ENCODE measurements at places on chromosomes 13 and 19.

GRCh38 chr13:76992548-76993001, 694 bp downstream of the CLN5 start:
- DNase-seq = no peak

DNA sequence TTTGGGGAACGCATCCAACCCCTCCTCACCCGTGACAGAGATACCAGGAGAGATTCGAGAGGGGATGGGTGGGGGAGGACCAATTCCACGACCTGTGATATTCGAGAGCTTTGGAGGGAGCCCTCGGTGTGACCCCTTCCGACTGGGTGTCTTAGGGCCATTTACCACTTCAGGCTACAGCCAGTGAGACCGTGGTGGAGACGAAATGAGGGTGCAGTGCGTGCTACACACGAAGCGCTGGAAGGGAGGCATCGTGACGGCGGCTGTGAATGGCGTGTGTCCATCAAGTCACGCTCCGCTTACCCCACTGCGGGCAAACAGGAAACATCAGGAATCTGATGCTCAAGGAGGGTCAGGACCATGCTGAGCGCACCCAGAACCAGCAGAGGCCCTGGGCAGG, 10.4 kb downstream of the CTU1 start:
- DNase-seq = no peak

DNA sequence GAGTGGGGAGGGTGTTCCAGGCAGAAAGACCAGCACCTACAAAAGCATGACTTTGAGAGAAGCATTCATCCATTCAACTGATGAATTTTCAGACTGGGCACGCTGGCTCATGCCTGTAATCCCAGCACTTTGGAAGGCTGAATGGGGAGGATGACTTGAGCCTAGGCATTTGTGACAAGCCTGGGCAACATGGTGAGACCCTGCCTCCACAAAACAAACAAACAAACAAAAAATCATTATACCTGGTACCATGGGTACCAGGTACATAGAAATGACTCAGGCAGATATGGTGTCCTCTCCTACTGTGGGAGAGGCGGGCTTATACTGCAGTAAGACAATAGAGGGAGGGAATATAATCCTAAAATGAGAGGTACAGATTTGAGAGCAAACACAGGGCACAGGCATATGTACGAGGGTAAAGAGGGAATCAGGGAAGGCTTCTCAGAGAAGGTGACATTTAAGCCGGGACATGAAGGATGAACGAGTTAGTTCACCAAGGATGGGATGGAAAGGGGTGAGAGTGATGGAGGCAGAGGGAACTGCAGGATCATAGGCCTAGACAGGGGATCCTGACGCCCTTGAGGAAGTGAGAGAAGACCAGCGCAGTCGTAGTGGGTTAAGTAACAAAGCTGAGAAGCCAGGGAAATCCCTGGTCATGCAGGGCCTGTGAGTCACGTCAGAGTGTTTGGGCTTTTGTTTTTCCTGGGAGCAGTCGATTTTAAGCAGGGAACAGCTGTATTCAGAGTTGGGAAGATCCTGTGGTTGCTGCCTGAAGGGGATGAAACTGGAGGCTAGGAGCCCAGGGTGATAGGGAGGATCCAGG, 2.9 kb downstream of the CYP2S1 start:
- no peak for DNase-seq

GRCh38 chr19:30955112-30956104, 393.8 kb downstream of the TSHZ3 start:
- DNase-seq = no peak

DNA sequence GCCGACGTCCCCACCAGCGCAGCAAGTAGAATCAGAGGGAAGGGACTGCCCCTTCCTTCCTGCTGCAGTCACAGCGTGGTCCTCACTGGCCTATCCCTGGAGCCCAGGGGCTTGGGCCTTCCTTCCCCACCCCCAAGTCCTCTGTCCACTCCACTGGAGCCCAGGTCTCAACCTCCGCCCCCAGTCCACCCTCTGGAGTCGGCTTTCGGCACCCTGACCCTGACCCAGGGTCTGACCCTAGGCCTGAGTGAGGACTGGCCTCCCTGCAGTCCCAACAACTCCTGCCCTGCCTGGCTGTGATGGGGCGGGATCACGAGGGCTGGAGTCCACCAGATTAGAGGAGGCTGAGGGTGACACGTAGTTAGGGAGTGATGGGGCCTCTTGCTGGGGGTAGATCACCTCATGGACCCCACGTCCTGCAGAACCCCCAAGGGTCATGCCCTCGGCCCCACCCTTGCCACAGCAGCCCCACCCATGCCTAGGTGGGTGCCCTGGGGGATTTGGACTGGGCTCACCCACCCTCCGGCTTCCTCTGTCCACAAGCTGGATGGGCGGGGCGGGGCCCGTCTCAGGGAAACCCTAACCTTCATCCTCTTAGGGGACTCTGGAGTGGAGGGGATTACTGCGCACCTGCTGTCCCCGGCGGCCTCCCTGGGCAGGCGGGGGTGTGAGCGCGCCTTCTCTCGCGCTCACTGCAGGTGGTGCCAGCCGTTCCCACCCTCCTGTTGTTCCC, 3.8 kb downstream of the RAX2 start:
- no peak for DNase-seq

GRCh38 chr13:98026457-98026857, 73.0 kb downstream of the IPO5 start:
- DNase-seq = no peak

- no peak for DNase-seq
Measured at GRCh38 chr19:55275851-55276719, 3.8 kb downstream of the HSPBP1 start.

GRCh38 chr19:52535771-52536447, 8.4 kb downstream of the ZNF808 start:
- no peak for DNase-seq

GRCh38 chr13:20702915-20703779, at the start of gene IL17D:
IL17D (plus strand) TSS chr13:20703699; CDS start chr13:20704002, 303 bp downstream.
- no peak for DNase-seq

GRCh38 chr19:3129112-3129511, 6.7 kb upstream of the GNA15 start:
- no peak for DNase-seq

DNA sequence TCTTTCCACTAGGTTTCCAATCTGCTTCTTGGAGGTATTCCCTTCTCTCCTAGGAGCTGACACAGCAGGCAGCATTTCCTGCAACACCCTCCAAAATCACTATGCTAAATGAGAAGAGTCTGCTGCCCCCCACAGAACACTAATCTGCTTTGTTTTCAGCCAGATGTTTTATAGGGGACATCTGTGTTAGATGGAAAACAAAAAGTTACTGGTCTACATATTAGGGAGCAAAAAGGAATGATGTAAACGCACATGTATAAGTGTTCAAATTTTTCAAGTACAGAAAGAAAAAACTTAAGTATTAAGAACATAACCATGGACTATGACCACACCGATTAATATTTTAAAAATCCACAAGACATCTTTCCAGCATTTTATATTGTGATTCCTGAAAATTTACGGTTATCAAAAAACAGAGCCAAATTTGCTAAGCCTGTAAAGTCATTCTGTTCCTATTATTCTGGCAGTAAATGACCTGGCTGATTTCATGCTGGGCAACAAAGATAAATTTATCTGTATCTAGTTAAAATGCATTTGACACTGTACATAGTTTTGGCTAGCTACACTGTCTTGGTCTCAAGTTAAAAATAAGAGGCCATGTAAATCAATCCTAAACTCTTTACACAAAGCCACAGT, 63.3 kb downstream of the DCLK1 start:
- no peak for DNase-seq

DNA sequence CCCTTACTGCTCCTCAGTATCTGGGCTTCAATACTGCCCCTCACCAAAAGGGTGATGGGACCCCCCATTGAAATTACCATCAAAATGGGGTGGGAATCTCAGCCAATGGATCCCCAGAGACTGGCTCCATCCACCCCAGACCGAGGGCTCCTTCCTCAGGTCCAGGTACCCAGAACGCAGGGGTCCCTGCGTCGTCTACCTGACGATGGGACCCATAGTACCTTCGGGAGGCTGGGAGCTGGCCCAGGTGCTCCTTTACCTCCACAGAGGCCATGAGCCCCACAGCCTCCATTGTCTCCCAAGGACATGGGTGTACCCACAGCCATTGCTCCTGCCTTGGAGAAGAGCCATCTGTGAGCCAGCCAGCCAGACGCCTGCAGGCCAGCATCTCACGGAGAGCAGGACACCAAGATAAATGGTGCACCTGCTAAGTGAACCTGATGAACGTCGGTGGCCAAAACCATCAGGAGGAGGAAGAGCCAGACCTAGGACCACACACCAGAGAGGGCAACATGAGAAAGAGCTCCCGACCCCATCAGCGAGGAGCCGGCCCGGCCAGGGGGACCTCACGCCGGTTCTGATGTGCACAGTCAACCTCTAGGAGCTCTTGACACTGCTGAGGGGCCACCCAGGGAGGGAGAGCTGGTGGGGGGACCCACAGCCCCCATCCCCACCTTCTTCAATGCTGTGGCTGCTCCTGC, 156.8 kb upstream of the SOX1 start:
- DNase-seq = no peak

DNA sequence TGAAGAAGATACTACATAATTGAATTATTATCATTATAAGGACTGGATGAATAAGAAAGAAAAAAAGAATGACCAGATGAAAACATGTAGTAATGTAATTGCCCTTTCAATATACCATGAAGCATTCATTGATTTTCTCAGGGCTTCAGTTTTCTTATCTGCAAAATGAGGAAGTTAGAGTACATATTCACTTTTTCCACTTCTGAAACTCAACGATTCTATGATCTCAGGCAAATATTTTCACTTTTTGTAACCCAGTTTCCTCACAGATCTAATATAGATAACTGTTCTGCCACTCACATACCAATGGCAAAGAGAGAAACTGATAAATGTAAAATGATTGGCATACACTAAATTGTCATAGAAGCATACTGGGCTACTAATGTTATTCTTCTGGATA, 856.6 kb upstream of the KLHL1 start:
- no peak for DNase-seq

GRCh38 chr13:46321494-46322225, 65.4 kb downstream of the RUBCNL start:
- peak; percentile 10 for DNase-seq

DNA sequence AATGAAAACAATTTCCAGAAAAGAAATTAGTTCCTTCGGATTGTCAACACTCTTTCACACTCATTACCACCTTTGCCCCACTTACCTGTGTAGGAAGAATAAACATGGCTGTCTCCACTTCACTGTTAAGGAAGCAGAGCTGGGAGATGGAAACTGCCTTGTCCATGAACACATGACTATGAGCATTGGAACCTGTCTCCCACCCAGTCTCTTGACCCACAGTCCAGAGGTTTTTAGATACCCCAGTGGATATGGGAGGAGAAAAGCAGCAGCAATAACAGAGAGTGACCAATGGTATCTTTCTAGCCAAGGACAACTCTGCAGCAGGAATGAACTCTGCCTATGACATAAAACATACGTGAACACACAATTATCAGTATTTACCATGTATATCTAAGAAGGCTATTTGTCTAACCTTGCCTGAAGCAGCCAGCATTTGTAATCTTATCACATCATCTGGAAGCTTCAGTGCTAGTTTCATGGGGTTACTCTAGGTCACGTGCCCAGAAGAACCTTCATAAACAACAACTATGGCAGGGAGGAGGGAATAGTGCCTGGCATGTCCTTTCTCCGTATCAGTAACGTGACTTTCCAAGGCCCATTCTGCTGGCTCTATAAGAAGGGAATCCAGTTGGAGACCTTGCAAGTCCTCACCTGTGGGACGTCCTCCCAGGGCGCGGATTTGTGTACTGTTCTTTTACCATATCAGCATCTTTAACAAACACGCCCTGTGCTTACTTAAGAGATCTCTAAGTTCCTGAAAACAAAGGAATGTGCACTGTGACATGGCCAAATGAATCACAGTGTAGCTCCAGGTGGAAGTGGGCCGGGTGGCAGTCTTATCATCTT, 221.8 kb upstream of the UBL3 start:
- no peak for DNase-seq

DNA sequence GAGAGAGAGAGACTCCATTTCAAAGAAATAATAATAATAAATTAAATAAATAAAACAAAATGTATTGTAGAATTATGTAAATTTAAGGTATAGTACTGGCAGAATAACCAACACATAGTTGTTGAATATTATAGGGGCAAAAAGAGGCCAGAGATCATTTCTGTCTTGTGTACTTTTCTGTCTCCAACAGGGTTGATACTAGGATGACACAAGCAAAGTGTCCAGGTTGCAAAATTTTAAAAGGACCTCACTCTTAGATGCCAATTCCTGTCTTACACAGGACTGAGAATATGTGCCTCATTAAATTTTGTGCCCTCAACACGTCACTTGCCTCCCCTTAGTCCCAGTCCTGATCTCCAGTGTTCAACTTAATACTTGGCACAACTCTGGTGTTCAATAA, 2.2 kb upstream of the AP2S1 start:
- DNase-seq = no peak

DNA sequence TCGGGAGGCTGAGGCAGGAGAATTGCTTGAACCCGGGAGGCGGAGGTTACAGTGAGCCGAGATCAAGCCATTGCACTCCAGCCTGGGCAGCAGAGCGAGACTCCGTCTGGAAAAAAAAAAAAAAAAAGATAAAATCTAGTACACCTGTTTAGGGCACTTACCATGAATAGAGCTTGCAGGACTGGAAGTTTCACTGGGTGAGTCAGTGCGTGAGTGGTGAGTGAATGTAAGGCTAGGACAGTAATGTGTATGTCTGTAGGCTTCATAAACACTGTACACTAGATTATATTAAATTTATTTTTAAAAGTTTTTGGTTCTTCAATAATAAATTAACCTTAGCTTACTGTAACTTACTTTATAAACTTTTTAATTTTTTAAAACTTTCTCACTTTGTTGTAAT, 22.9 kb downstream of the PPP5C start:
- no peak for DNase-seq

DNA sequence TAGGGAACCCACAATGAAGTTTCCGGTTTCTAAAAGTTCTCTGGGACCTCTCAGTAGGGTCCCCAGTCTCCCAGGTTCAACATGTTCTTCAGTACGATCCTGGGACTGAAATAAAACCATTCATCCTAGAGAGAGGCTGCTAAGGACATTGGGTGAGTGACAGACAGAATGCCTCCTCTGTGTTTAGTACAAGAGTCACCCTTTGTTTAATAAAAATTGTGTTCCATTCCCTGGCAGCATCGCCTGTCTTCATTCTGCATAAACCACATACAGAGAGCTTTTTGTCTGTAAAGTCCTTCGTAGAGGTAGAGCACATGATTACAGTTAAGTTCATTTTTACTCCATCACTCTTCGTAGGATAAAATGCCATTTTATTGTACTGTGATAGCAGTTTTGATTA, 95.3 kb upstream of the GPR12 start:
- no peak for DNase-seq

GRCh38 chr13:98619556-98619955, 42.6 kb upstream of the STK24 start:
- no peak for DNase-seq

DNA sequence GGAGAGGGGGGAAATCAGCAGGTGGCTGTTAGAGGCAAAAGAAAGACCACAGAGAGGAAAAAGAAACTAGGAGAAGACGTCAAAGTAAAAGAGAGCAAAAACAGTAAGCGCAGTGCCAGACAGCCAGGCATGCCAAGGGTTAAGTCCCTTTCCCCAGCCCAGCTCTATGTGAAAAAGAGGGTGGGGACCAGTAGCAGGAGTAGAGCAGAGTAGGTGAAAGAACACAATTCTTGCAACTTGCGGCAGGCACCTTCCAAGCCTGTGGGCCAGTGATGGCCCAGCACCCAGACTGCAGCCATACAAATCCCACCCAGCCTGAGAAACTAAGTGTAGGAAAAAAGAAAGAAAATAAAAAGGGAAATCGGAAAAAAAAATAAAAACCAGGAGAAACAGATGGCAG, 64.2 kb upstream of the ZNF85 start:
- DNase-seq = no peak

- no peak for DNase-seq
Measured at GRCh38 chr19:7969555-7969939, 26.1 kb upstream of the TIMM44 start.
